ENCODE measurements at places on chromosomes 12 and 14.

GRCh38 chr12:39011166-39011565 lies 105.8 kb upstream of the CPNE8 start:
- DNase-seq, result no peak

DNA sequence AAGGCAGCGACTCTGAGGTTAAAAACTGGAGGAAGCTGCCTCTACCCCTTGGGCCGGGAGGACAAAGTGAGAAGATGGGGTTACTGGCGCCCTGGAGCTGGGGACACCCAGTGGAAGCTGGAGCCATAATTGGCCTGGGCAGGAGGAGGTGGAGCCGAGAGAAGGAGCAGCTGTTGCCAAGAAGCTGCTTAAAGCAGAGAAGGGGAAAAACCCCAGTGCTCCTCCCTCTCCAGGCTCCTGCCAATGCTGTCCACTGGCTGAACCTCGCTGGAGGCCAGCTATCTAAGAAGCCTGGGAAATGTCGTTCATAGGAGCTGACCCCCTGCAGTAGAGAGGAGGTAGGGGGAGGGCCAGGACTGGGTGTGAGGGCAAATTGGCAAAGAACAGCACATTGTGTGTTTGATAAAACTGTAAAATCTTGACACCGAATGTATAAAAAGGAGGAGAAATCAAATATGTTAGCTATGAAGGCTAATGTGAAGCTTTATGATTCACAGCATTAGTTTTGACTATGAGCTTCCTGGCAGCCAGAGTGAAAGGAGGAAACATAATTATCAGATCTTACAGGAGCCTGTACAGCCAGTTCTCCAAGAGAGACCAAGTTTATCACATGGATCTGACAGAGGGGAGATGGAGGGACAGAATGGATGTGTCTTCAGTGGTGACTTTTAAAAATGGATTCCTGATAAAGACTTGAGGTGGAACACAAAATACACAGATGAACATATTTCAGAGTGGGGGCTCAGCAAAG lies 9.5 kb downstream of the HHIPL1 start:
- no peak for DNase-seq

- DNase-seq, result no peak
Measured at GRCh38 chr14:28756269-28756883, 10.2 kb upstream of the FOXG1 start.

DNA sequence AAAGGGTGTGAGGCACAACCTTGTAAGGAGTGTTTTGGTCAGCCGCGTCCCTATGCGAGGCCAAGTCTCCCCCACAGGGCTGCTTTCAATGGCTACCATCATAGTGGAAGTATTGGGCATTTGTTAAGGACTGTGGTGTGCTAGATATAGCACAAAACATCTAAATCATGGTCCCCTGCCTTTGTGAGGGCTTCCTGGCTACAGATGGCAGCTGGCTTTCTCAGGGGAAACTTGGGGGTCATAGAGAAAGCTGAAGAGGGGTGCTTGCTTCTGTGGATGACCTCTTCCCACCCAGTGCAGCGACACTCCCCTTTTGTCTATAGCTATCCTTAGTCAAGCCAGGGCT lies 315.8 kb downstream of the ZFP36L1 start:
- DNase-seq, result no peak

DNA sequence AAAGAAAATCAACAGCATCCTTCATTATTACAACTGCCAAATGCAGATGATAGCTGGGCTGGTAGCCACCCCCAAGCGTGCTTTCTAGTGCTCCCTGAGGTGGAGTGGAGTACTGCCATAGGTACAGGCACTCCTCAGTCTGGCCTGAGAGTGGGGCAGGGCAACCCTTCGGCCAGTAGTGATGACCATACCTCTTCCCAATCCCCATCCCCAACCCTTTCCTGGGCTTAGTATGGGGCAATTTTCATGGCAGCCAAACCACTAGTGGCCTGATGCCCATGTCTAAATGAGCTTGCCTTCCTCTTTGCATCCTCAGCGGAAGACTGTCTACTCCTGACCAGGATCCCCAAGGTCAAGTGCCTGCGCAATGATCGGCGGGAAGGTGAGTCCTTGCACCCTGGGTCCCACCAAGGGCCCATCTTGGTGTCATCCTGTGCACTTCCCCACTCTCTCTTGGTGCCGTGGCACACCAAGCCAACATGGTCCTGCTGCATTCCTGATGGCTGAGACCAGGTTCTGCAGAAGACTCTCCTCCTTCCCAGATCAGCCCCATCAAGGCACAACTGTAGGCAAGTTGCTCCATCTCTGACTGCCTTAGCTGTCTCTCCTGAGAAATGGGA lies 65.8 kb downstream of the GALNT16 start:
- no peak for DNase-seq

DNA sequence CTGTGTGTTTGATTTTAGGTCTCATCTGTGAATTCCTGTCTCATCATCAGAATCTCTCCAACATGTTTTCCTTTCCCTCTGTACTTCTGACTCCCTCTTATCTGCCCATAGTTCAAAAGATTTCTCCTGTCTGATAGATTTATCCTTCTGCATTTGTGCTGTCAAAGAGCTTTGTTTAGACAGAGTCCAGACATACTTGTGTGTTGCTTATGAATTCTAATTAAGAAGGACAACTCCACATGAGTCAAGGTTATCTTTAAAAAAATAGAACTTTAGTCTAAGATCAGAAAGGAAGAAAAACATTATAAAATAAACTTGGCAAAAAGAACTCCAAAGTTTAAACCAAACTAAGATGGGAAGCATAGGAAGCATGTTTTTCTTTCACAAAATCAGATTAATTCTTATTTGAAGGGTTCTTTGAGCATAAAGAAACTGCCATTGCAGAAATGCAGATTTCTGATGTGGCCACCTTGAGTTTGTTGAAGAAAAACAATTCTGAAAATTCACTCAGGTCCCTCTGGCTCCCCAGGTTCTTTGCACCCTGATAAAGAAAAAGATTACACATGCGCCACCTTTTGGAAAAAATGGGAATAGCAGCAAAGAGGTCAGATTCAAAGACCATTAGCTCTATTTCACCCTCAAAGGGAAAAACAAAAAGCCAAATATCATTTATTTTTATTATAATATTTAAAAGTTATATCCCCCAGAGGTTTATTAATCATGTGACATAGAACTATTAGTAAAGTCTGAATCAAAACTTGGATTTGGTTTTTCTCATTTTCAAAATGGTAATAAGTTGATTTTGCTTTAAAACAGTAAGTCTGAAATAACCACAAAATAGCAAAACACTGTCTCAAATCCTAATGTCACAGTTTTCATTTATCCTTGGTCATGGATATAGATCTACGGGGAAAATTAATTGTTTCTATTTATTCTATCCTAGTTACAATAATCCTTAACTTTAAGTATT lies 143.7 kb upstream of the DCN start:
- DNase-seq, result peak; percentile 5

- no peak for DNase-seq
Measured at GRCh38 chr12:50415899-50416479, 15.3 kb downstream of the LARP4 start.

DNA sequence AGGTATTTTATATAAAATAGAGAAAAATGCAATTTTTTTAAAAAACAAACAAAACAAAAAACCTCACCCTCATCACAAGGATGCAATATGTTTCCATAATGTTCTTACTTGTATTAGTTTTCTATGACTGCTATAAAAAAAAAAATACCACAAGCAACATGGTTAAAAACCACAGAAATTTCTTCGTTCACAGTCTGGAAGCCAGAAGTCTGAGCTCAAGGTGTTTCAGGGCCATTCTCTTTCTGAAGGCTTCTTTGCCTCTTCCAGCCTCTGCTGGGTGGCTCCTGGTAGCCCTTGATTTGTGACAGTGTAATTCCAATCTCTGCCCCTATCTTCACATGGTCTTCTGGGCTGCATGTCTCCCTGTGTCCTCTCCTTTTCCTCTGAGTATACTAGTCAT lies 21.5 kb upstream of the SSTR1 start:
- no peak for DNase-seq

DNA sequence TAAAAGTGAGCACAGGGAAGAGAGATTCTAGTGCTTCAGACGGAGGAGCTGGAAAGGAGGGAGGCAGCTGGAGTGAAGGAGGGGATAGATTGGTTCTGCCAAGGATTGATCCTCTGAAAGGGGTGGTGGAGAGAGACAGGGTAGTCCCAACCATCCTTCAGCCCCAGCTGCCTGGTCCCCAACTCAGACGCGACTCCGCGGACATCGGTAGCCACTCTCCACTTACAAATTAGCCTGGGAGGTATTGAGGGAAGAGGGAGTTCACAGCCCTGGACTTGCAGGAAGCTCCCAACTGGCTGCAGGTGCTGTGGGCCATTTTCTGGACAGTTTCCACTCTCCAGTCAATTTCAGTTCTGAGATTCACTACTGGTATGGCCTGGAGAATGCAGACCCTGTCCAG lies 1.2 kb downstream of the PLEKHD1 start:
- DNase-seq, result no peak

- no peak for DNase-seq
Measured at GRCh38 chr12:124279846-124280360, 15.0 kb upstream of the RFLNA start.

GRCh38 chr12:99983456-99984258 lies 1.1 kb downstream of the ANKS1B start:
- DNase-seq, result no peak

- DNase-seq, result no peak
Measured at GRCh38 chr12:111102102-111102739, 181.8 kb upstream of the MYL2 start.

DNA sequence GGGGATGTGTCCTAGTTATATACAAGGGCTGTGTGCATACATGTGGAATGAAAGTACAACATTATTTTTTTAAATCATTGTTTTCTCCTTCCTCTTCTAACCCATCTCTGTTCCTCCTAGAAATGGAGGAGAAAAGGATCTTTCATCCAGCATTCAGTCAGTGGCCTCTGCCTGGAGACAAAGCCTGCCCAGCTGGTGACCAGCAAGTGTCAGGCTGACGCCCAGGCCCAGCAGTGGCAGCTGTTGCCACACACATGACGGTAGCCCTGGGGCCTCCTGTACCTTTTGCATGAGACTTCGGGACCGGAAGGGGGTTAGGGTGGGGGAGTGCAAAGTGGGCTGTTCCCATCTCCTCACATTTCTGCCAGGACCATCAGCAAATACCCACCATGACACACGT lies 46.2 kb downstream of the ERH start:
- DNase-seq, result no peak

- DNase-seq, result no peak
Measured at GRCh38 chr14:23285530-23286019, 357 bp downstream of the HOMEZ start.

GRCh38 chr12:94211021-94211420 lies 62.6 kb downstream of the PLXNC1 start:
- DNase-seq, result no peak

GRCh38 chr12:24494401-24494800 lies 454.5 kb downstream of the BCAT1 start:
- DNase-seq, result no peak

DNA sequence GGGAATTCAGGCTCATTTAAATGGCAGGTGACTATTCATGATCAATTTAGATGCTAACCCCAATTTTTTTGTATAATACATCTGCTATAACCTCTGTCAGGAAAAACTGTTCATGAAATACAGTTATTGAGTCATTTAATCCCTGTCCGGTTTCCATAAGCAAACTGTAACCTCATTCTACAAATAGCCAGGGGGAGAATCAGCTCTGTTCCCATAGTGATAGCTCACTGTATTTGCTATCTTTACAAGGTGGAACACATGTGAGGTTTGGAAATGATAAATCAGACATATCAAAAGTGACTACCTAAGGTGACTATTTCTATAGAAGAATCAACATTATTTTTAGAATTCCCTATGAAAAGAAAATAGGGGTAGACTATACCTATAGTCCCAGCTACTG lies 38.6 kb upstream of the VPS33A start:
- no peak for DNase-seq

GRCh38 chr12:9649532-9649940 lies 20.0 kb upstream of the CLEC2D start:
- DNase-seq, result peak; percentile 28

- DNase-seq, result no peak
Measured at GRCh38 chr12:68031881-68032739, 42.9 kb downstream of the IFNG-AS1 start.

DNA sequence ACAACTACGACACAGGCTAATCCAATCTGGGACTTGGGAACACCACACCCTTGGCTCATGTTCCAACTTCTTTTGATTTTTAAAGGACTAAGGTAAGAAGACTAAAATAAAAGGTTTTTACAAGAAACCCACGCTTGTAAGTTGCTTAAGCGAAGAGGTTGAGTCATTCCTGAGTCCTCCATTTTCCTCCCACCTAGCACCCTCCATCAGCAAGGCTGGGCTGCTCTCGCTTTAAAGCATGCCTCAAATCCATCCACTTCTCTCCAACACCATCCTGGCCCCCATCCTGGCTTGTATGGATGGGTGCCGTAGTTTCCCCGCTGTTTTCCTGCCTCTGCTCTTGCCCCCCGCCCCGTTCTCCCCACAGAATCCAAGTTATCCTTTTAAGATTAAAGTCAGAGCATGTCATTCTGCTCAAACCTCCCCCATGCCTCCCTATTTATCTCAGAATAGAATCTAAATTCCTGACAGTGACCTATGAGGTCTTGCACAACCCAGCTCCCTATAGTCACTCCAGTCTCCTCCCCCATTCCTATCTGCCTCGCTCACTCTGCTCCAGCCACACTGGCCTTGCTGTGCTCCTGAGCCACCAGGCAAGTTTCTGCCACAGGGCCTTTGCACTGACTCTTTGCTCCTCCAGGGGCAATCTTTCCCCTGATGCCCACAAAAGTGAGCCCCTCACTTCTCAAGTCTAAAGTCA lies 34.5 kb downstream of the SCARB1 start:
- DNase-seq, result no peak

DNA sequence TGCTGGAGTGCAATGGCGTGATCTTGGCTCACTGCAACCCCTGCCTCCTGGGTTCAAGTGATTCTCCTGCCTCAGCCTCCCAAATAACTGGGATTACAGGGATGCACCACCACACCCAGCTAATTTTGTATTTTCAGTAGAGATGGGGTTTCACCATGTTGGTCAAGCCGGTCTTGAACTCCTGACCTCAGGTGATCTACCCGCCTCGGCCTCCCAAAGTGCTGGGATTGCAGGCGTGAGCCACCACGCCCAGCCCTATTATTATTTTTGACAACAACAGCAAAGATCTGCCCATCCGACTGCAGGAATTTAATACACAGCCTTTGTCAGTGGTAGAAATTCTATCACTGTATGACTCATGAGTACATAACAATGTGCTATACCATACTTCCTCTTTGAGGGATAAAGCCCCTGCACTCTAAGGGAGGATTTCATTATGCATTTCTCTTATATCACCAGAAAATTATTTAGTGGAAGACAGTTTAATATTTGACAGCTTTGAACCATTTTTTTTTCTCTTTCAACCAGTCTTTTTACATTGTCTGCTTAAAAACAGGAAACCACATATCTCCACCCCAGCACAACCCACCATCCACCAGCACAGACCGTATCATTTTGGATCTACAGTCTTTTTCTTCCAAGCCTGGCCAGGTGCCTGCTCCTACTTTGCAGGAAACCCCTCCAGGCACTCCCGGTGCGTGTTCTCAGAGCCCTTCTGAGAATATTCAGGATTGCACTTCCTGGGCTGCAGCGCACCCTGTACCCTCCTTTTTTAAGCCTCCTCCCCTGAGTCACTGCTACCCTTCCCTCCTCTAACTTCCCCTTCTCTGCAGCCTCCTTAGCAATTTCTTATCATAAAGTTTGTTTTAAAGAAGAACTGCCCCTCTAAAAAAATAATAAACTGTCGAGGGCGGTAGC lies 594 bp downstream of the ARHGDIB start:
- peak; percentile 47 for DNase-seq

GRCh38 chr12:124607681-124608425 lies 40.4 kb upstream of the NCOR2 start:
- no peak for DNase-seq

GRCh38 chr12:93126069-93126474 lies 197.0 kb upstream of the EEA1 start:
- no peak for DNase-seq
